ENCODE measurements at places on chromosomes 7 and 10.

GRCh38 chr10:11095374-11095801 is 77.7 kb downstream of the CELF2 start:
- no peak for DNase-seq

GRCh38 chr7:15863951-15864625 is 177.6 kb upstream of the MEOX2 start:
- DNase-seq, result no peak

GRCh38 chr7:5348134-5349004 is 65.6 kb downstream of the SLC29A4 start:
- no peak for DNase-seq

DNA sequence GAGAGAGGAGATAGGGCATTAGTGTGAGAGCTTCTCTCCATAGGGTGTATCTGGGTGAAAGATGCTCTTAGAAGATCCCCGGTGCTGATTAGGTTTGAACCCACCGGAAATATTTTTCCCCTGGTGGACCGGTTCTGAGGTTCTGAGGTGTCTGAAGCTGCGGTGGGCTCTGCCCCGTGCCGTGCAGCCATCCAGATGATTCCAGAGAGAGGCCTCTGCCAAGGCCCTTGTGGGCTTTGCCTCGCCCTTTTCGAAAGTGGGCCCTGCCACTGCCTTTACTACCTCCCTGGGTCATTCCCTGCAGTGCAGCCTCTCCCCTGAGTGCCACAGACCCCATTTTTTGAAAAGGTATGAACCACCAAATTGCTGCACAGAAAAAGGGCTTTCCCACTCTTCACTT is 2.8 kb downstream of the GIMAP8 start:
- DNase-seq, result no peak

DNA sequence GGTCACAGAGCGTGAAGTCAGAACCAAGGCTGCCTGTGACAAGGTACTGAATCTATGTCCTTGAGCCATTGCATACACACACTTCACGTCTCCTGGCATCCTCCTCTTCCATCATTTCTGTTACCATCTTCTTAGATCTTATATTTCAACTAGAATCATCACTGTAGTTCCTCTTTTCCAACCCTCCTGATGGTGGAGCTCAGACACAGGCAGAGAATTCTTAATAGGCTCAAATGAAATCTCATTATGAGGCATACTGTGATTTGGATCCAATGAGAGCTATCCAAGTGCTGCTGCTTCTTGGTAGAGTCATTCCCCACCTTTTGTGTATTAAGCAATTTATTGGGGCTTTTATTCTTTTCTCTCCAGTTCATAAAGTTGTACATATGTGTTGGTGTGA is 113.2 kb downstream of the CALCR start:
- no peak for DNase-seq

DNA sequence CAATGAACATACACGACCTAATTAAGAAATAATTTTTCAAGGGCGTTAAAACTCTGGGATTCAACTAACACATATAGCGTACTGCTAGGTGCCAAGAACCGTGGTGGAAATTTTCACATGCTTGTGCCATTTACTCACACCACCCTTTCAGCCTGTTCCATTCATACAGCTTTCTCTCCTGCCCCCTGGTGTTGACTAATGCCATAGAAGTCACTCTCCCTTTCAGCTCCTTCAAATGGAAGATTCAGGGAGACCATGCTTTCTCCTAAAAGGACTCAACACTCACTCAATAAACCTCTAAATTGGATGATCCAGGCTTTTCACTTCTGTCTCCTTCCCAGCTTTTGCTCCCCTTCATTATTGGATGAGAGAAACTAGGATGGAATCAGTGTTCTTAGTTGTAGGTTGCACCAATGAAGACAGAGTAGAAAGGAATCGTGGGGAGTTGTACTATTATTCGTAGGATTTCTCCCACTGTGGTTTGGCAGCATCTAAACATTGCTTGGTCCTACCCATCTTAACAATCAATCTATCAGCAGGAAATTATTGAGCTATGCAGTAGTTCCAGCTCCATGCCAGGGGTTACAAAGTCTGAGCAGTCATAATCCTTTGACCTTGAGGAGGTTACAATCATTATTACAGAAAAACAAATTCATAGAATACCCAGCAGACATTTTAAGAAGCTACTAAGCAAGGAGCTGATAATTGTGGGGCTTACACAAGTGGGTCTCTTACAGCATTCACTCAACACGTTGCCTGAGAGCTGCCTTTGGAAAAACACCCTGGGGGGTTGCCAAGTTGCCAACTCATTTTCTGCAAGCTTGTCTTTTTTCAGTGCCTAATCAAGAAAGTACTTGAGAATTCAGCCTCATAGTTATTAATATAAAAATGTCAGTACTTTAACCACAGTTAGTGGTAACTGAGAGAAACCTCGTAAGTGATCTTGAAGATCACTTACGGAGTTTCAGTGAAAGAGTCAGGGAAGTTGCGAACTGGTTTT is 2.8 kb upstream of the PPP1R3C start:
- DNase-seq, result peak; percentile 56

- DNase-seq, result no peak
Observed at GRCh38 chr7:1054861-1055450, 10.6 kb downstream of the GPR146 start.

GRCh38 chr10:94617389-94617944 is 66.1 kb upstream of the CYP2C18 start:
- DNase-seq, result no peak

GRCh38 chr10:22630234-22631174 is 83.9 kb downstream of the PIP4K2A start:
- DNase-seq, result no peak

GRCh38 chr7:101420436-101420835 is 57.8 kb downstream of the COL26A1 start:
- DNase-seq, result no peak

GRCh38 chr10:70906953-70907636 is 18.7 kb upstream of the PCBD1 start:
- no peak for DNase-seq

- no peak for DNase-seq
Observed at GRCh38 chr10:34121781-34122622, 693.1 kb downstream of the PARD3 start.

GRCh38 chr10:12416344-12417050 is 67.2 kb downstream of the CAMK1D start:
- no peak for DNase-seq

DNA sequence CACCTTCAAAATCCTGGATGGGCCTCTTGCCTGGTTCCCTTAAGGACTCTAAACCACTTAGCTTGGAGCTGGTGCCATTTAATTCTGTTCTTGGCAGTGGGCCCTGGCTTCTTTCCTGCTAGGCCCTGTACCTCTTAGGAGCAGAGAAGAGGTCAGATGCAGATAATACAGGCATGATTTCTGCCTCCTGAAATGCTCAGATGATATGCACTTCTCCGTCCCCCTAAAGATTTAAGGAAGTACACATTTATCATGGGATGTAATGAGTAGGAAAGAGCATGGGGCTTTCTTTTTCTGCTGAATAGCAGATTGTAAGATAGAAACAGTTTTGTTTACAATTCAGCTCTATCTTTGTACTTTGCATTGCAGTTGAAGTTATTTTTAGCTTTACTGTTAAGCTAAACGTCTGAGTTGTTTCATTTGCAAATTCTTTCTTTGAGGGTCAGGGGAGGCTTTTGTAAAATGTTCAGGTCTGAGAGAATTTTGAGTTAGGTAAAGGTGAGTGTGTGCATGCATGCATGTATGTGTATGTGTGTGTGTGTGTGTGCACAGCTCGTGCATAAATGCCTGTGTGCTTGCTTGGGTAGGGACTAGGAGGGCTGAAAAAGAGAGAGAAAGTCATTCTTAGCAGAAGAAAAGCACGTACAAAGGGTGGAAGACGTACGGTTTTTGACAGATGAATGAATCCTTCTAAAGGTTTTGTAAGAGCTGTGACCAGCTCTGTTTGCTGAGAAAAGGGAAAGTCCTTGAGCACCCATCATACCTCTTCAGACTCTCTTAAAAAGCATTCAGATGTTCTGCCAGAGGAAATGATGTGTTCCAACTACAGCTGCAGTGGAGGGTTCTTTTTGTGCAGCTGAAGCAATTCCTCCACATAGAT is 364.2 kb downstream of the AUTS2 start:
- peak; percentile 76 for DNase-seq

- DNase-seq, result no peak
Observed at GRCh38 chr7:27774717-27775328, 34.9 kb downstream of the TAX1BP1 start.

DNA sequence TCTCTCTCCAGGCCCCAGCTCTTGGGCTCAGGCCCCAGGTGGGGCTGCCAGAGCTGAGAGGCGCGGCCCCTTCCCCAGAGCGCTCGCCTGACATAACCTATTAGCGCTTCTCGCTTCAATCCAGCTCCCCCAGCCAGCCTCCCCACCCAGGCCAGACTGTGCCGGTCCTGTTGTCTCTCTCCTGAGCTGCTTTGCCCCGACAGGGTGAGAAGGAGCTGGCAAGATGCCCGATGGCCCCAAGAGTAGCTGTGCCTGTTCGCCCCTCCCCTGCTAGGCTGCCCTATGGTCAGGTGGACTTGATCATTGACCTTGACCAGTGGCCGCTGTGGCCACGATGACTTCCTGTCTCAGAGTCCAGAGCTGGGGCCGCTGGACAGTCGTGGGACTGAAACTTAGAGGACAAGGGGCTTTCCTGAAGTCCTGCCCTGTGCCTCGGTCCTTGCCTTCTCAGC is 9.1 kb downstream of the TMEM270 start:
- DNase-seq, result no peak

GRCh38 chr7:149860821-149861727 is 12.7 kb upstream of the ATP6V0E2 start:
- no peak for DNase-seq

GRCh38 chr7:116524609-116525297 is at the start of gene CAV1:
Gene CAV1 (plus strand): TSS chr7:116525036. CDS start chr7:116525063, 27 bp downstream.
- no peak for DNase-seq

DNA sequence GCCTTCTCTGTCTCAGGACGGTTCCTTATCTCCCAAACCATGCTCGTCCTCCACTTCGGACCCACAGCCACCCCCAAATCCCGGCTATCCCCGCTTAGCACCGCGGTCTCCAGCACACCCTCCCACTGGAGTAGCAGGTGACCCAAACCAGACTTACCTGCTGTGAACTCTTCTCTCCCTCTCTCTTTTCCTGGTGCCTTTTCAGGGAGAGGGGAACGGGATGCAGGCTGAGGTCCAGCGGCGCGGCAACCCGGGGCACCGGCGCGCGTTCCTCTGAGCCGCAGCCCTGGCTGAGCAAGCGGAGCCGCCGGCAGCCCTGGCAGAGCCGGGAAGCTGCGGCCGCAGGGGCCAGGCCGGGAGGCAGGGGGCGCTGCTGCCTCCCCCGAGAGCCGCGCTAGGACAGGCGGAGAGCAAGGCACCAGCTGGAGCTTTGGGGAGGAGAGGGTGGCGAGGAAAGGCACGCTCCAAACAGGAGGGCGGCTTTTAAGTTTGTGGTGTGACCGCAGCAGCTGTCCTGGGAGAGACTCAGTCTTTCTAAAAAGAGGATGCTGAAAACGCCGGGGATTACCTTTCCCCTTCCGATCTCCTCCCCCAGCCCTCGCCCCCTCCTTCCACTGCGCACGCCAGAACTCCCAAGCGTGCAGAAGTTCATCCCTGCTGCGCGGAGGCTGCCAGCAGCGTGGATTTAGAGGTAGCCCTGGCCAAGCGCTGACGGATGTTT is at the start of gene SEMA3D:
Gene SEMA3D, minus strand, starts transcription at position 536 of the 721 bp plus-strand sequence. CDS start 65,165 bp downstream, outside the sequence.
- peak; percentile 29 for DNase-seq

DNA sequence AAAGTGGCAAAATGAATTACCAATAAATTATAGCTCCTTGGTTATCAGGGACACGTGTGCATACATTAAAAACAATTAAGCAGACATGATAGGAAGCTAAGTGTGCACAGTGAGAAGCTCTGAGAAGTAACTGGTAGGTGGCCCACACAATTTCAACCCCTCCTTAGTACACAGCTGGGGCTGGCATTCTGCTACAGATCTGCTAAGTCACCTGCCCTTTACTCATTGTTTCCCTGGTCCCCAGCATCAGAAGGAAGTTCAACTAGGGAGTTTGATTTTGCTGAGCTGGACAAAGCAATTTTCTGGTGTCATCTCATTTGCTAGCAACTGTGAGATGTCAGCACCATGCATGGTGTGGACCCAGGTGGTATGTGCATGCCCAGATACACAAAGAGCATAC is 424.1 kb upstream of the NPVF start:
- DNase-seq, result no peak

DNA sequence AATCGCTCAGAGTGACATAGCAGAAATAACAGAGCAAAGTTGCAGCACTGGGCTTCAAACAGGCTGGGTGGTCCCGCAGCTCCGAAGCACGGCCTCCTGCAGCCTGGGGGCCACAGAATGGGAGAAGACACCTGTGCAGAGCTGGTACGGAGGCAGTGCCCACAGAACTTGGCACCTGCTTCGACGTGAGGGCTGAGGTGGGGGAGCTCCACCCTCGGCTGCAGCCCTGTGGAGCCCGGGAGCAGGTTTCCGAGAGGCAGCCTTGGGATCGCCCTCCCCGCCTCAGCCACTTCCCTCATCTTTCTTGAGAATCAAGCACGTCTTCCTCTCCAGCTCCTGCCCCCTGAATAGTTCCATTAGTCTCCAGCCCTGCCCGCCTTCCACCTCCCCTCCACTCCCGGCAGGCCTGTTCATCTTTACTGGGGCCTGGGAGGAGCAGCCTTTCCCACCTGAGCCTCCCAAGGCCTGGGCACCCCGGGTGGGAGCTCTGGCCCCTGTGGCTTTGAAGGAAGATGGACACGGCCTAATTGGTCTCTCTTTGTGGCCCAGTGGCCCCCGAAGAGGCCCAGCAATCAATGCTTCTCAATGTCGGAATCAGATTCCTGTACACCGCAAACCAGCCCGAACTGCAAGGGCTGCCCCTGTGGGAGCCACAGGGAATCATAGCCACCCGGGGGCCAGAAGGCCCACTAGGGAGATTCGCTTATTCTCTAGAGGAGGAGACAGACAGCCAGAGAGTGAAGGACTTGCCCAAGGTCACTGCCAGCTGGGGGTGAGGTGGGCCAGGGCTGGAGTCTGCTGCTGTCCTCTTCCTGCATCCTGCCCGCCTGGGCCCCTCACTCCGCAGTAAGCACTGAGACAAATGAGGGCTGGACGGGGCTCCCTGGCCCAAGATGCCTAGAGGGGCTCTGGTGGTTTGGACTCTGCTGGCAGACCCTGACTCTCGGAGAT is 17.0 kb upstream of the PCBD1 start:
- DNase-seq, result no peak

DNA sequence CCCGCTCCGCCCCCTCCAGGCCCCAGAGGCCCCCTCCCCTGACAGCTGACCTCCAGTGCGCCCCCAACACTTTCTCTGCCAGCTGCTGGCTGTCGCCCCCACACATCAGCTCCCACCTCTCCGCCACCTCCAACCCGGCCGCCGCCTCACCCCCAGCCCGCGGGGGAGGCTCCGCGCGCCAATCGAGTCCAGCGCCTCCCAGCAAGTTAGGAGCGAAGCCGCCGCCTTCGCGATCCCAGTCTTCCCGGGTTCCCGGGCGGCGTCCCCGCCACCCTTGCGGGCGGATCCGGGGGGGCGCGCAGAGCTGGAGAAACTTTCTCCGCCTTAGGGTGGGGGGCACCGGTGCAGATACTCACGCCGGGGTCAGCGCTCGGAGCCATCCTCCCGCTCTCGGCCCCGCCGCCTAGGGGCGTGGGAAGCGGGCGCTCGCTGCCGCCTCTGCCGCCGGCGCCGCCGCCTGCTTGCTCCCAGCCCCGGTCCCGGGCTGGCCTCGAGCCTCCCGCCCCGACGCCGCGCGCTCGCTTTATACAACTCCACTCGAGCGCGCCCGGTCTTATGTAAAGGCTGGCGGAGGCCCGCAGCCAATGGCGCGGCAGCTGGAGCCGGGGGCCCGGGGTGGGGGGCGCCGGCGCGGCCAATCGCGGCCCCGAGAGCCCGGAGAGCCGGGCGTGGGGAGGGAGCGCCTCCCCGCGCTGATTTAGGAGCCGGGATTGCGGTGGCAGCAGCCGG is at the start of gene CRTAC1:
Gene CRTAC1, minus strand, starts transcription at position 529 of the 729 bp plus-strand sequence. Its CDS starts 149 bp downstream, at position 380.
- peak; percentile 65 for DNase-seq

GRCh38 chr7:133562621-133563020 is 309.7 kb downstream of the EXOC4 start:
- DNase-seq, result no peak

All from NCI-H2227 treated with DMSO at 0.1 percent for 48 hours (cell line).